ENCODE measurements at places on chromosomes 6 and 20.

DNA sequence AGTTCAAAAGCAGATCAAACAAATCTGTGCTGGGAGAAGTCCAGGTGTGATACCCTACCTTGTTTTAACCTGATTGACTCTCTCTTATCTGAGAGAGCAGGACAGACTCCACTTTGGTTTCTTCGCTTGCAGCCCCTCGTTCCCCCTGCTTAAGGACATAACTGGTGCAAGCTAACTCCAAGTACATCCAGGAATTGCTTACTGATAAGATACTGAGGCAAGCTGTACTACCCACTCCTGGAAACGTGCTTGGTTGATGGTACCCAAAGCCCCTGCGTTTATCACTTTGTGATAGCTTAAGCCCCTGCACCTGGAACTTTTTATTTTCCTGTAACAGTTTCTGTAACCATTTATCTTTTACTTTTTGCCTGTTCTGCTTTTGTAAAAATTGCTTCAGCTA lies 157.0 kb upstream of the OLIG3 start:
- no peak for DNase-seq

GRCh38 chr20:23243791-23244155 lies 106.8 kb upstream of the NXT1 start:
- DNase-seq, result no peak

DNA sequence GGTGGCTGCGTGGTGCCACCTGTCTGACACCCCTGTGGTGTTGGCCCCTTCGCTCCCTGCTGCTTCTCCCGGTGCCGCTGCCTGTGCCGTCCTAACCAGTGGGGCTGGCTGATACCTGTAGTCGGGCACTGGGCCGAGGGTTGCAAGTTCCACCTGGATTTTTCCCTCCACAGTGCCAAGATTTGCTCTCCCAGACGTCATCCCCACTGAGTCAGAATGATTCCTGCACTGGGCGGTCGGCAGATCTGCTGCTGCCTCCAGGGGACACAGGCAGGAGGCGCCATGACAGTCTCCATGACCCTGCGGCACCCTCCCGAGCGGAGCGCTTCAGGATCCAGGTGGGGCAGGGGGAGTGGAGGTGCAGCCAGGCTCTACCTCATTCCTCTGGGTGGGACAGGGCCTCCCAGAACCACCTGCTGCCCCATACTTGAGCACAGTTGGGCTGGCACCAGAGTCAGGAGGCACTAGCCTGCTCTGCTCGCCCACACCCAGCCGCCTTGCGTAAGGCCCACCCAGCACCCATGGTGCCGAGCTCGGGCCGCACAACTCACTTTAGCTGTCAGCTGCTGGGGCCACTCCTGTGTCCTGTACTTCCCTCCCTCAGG lies 60.2 kb downstream of the TCP11 start:
- no peak for DNase-seq

DNA sequence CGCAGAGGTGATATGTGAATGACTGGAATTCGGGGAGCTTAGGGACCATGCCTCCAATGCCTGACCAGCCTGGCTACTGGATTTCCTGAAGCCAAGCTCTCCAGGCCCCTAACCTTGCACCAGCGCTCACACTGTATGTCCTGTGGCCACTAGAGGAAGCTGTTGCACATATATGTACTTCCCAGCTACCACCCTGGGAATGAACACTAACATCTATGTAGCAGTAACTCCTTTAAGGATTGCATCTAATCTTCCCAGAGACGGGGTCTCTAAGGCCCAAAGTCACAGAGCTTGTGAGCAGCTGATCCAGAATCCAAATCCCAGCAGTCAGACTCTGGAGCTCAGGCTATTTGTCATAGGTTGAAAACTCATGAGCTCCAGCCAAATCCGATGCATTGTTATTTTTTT lies 20.4 kb upstream of the BPIFB1 start:
- DNase-seq, result peak; percentile 7

DNA sequence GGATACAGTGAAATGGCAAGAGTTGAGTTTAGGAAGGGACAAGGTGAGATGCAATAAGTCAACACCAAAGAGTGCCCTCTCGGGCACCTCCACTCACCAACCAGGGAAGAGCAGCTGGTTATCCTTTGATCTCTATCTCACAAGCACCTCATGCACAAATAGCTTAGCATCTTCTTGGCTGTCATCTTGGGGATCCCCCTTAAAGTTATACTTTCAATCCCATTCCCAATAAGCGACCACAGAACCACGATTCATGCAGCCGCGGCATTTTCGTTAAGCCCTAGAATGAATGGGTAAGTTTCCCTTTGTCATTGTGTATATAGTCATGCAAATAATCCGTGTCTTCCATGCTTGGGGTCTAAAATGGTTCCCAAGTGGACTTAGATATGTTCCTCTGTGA lies 73.5 kb downstream of the ADTRP start:
- DNase-seq, result no peak

DNA sequence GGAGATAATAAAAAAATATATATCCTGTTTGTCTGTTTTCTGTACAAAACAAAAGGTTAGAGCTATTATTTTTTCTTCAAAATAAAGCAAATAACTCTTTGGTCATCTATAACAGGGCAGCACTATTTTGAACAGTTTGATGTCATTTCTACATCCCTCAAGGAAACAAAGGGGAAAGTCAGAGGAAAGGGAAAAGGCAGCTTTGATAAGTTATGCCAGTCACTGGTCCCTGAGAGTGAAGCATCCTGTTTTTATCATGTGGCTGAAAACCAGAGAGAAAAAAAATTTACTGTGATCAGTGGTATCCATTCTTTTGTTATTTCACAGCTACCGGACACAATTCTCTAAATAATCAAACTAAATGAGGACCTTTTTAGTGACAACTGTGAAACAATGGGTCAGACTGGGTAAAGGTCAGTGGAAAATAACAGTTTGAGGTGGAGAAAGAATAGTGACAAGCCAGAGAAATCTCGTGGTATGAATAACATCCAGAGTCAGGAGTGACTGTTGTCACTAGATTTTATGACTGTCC lies 356.0 kb downstream of the HDGFL1 start:
- DNase-seq, result no peak

GRCh38 chr6:16095180-16095579 lies 33.7 kb upstream of the MYLIP start:
- no peak for DNase-seq

GRCh38 chr20:11791316-11791715 lies 126.4 kb upstream of the BTBD3 start:
- no peak for DNase-seq

GRCh38 chr20:4306206-4306605 lies 290.8 kb upstream of the RNF24 start:
- DNase-seq, result no peak

DNA sequence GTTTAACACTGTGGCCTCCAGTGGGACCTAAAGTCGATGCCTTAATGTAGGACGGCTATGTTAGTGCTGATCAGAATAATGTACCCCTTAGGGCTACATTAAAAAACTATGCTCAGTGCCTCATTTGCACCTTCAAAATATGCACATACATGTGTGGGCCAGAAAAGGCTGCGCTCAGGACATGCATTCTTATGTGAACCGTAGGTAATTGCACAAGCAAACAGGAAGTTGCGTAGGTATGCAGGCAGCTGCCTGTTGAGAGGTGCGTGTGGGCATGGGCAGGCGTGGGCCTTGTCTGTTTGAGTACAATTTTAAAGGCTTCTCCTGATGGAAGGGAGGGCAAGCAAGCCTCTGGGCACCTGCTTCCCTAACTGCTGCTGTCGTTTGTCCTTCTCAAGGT lies 116.2 kb upstream of the JAG1 start:
- DNase-seq, result no peak

DNA sequence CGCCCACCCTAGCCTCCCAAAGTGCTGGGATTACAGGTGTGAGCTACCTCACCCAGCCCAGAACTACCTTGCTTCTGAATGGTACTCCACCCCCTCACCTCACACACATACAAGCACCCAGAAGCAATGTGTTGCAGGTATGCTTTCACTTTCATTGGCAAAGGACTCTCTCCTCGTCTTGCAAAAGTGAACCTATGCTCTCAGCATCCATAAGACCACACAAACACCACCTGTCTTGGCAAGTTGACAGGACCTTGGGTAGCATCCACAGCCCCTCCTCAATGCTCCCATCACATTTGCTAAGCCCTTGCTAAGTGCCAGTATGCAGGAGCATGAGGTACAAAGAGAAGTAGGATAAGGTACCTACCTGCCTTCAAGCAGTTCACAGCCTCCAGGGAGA lies 3.7 kb downstream of the KIF13A start:
- DNase-seq, result no peak

- no peak for DNase-seq
These were observed 98.0 kb upstream of the JARID2 start for GRCh38 chr6:15147827-15148226.

Measured in AG09319 (cell line).